Forelimb muscle (tissue), 1 donor: ENCODE measurements at places on chromosomes 2 and 18. TPM values are rescaled to one million over a fixed set of nuclear protein-coding genes. Genes with fewer than 3 reads are reported as not detected.

GRCh38 chr18:22253676-22254075 lies 84.3 kb downstream of the GATA6 start:
- no peak for DNase-seq

The ACVR1 gene
- polyA plus RNA-seq = 26.3 TPM

GRCh38 chr18:51051105-51051712 lies 21.2 kb downstream of the SMAD4 start:
- DNase-seq = peak; percentile 24

DNA sequence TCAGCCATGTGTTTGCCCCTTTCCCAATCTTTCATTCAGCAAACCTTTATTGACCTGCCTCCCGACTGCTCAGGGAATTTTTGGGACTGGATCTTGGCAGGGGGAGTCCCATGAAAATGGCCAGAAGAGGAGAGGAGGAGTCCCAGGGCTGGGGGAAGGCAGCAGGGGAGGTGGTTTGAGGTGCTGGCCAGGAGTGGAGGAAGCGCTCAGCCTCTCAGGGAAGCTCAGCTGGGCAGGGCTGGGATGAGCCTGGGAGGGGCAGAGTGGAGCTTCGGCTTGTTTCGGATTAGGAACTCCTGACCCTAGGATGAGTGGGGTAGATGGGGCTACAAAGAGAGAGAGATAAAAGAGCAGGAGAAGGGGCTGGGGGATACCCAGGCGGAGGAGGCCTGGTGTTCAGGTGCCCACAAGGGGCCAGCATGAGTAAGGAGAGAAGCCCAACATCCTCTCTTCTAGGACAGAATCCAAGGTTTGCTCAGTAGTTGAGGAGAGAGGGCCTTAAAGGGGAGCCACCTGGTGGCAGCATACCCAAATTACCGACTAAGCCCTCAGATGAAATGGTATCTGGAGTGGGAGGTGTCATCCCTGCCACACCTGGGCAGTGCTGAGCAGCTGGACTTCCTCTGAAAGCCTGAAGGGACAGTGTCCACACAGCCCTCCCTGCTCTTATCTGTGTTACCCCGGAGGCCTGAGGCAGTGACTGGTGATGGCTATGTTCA lies 91.1 kb downstream of the INHBB start:
- no peak for DNase-seq

- no peak for DNase-seq
These were observed 65.9 kb downstream of the AAK1 start for GRCh38 chr2:69577467-69578197.
